Bronchial epithelial cell (primary cell): ENCODE measurements at places on chromosomes 6 and 20. TPM values are rescaled to one million over a fixed set of nuclear protein-coding genes. Genes with fewer than 3 reads are reported as not detected.

DNA sequence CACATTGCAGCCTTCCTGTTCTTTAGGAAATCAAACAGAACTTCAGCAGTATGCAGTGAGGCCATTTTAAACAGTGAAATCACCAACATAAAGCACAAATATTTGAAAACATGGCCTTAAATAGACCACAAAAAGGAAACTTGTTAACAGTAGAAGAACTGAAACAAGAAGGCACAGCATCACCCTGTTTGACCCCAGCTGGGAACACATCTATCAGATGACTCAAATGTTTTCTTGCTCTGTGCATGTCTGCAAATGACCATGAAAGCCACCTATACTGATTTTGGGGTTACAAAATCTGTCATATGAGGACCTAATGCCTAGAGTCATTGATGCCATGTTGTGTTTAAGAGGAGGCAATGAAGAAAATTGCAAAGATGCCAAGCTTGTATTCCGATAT is 123.8 kb upstream of the ADGRF1 start:
- no peak for DNase-seq

DNA sequence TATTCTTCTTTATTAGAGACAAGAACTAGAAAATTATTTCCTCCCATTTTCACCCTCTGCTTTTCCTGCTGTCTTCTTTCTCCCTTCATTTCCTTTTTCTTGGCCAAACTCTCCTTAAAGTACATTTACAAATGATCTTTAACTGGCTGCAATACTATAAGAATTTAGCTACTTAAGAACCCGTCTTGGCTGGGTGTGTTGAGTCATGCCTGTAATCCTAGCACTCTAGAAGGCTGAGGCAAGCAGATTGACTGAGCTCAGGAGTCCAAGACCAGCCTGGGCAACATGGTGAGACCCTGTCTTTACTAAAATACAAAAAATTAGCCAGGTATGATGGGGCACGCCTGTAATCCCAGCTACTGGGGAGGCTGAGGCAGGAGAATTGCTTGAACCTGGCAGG is 39.3 kb upstream of the SRPK1 start:
- DNase-seq = peak; percentile 50

DNA sequence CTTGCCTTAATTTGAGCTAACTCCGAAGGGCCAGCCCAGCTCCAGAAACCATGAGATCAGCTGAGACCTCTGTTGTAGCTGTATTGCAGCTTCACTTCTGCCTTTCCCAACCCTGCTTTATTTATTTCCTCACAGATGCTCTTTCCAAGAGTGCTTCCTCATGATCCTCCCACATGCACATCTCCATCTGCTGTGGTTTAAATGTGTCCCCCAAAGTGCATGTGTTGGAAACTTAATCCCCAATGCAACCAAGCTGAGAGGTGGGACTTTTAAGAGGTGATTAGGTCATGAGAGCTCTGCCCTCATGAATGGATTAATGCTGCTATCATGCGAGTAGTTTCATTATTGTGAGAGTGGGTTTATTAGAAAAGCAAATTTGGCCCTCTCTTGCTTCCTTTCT is 164.4 kb upstream of the TAB2 start:
- no peak for DNase-seq

GRCh38 chr6:142387997-142388815 is 86.4 kb downstream of the ADGRG6 start:
- DNase-seq = peak; percentile 68

GRCh38 chr20:62642051-62642665 is at the start of gene SLCO4A1:
Gene SLCO4A1, plus strand, starts transcription at chr20:62642503. Its CDS starts 13,952 bp downstream, at chr20:62656455.
- DNase-seq = no peak

DNA sequence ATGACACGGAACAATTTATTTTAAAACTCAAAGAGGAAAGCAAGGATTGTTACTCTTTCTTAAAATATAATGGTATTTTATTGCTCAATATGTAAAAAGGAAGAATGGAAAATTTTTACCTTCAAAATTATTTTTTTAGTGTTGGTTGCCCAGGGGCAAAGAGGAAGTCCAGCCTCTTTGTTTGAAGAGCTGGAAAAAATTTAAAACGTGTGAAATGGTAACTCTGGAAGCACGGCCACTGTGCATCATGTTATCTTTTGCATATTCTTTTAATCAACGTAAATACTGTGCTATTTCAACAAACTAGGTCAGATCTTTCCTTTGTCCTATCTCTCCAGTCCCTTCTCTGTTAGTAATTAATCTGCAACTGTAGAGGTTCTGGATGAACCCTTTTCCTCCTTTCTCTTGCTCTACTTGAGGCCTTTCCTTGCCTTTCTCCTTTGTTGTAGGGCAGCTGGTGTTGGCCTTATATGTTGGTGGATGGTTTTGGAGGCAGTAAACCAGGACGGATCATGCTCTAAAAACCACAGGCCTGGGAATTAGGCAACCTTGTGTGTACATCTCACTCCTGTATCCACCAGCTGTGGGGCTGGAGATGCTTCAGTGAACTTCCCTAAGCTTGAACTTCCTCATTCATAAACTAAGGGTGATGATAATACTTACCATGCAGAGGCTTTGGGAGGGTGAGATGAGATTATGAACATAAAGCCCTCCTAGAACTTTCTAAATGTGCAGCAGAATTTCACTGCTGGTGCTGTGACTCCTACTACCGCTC is 143.3 kb downstream of the PRL start:
- no peak for DNase-seq

- DNase-seq = no peak
Observed at GRCh38 chr6:113331021-113331420, 526.1 kb upstream of the MARCKS start.

The GOPC gene
- 41.1 and 49.0 TPM in 2 replicates for total RNA-seq

DNA sequence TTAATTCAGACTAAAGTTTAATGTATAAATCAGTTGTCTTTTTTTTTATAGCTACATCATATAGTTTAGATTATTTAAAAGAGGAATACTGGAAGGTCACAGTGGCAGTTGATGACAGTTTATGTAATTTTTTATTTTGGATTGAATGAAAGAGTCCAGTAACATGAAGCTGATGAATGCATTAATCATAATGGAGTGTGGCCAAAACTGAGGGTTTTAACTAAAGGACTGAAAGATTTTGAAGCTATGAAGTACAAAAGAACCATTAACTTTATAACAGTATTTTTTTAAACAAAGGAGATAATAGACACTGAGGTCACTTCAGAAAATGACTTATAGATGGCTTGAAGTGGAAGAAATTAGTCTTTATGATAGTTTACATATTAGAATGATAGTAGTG is 41.3 kb downstream of the TRMT11 start:
- DNase-seq = no peak

DNA sequence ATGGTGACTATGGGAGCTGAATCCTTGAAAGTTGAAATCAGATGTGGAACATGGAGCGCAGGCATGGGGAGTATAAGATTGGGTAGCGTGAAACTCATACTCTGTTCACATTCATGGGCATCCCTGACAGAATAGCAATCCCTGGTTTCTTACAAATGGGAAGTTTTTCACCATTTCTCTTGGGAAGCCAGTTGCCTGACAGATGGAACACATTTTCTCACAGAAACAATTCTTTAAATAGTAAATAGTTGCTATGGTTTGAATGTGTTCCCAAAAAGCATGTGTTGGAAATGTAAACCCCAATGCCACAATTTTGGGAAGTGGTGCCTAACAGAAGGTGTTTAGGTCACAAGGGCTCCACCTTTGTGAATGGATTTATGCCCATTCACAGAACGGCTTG is 262.8 kb upstream of the HS3ST5 start:
- no peak for DNase-seq

DNA sequence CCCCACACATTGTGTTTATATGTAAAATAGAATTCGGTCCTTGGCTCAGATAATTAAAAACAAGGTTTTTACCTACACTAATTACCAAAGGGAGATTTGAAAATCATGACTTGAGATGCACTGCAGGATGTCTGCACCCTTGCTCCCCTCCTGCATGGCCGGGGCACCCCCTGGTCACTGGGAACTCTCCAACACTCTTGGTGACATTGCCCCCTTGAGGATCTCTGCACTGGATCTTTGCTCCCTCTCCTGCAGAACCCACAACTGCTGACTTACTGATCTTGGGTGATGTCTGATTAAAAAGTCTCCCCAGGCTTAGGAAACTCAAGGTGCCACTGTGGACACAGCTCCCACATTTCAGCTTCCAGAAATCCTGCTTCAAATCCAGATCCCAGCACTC is 17.1 kb upstream of the CSNK2A1 start:
- DNase-seq = no peak

- DNase-seq = no peak
Observed at GRCh38 chr6:158801655-158802294, 17.4 kb downstream of the EZR start.

DNA sequence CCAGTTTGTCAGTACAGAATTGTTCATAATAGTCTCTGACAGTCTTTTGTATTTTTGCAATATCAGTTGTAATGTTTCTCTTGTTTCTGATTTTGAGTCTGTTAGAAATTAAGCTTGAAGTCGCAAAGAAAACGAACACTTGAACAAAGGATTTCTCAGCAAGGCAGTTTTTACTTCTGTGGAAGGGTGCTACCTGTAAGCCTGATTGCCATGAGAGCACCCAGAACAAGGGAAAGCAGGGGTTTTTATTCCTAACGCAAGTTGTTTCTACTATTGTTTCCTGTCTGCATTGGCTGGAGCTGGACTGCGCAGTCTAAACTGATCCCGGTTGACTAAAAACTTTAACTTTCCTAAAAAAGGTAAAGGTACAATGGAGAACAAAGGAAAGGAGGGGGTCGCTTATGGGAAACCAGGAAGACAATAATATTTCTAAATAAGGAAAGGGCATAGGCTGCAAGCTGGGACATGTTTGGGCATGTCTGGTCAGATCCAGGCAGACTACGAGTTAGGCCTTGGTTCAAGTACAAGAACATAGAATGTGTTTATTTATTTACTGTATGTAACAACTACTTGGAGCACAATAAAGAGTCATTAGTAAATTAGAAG is 28.5 kb downstream of the HLA-B start:
- DNase-seq = peak; percentile 8

GRCh38 chr6:14705841-14706377 is 540.0 kb upstream of the JARID2 start:
- DNase-seq = no peak
